ENCODE measurements at places on chromosomes 7 and 10. TPM values are rescaled to one million over a fixed set of nuclear protein-coding genes. Genes with fewer than 3 reads are reported as not detected.

- DNase-seq = peak; percentile 53
These were observed 13.6 kb upstream of the KCND2 start for GRCh38 chr7:120259386-120259785.

Gene STRIP2
- 2.2 TPM for total RNA-seq

GRCh38 chr10:72162978-72163377 is 52.8 kb upstream of the ANAPC16 start:
- peak; percentile 81 for DNase-seq

GRCh38 chr10:101892782-101893391 is 49.3 kb upstream of the KCNIP2 start:
- peak; percentile 43 for DNase-seq

- peak; percentile 98 for DNase-seq
These were observed 40.7 kb downstream of the MRPL32 start for GRCh38 chr7:42972699-42973500.

Gene DPYSL4
- 1.8 TPM for total RNA-seq

Gene C10orf67
- total RNA-seq = 0.25 TPM

Gene ZFAND4
- total RNA-seq = 8.1 TPM

- no peak for DNase-seq
These were observed 94.2 kb downstream of the MTPAP start for GRCh38 chr10:30254926-30255325.

GRCh38 chr10:78314651-78315050 is 281.0 kb downstream of the RPS24 start:
- DNase-seq = no peak

Gene EPHA1
- not detected for total RNA-seq

Gene SFTPA2
- not detected for total RNA-seq

- DNase-seq = no peak
These were observed 285.1 kb upstream of the PFKP start for GRCh38 chr10:2782265-2782664.

Gene ATRNL1
- not detected for total RNA-seq

- peak; percentile 11 for DNase-seq
These were observed 1.6 kb downstream of the NUP42 start for GRCh38 chr7:23183279-23184012.

DNA sequence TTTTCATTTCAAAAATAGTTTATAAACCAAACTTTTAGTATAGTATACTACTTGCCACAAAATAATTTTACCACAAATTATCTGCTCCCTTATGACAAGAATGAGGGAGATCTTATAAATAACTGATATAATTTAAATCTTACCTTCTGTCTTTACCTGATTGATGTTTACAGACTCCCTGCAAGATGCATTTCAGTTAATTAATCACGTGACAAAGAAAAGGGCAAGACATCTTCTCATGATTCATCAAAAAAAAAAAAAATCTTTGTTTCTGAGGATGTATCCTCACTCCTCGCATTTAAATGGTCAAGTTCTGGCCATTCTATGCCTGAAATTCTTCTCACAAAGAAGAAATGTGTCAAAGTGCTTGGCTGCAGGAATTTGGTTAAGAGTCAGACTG is 2.3 kb upstream of the TFEC start:
- no peak for DNase-seq

Gene WEE2
- not detected for total RNA-seq

- DNase-seq = no peak
These were observed 90.5 kb upstream of the TOMM7 start for GRCh38 chr7:22913158-22913557.

Gene DDC
- not detected for total RNA-seq

GRCh38 chr10:84269162-84269561 is 24.3 kb downstream of the RGR start:
- no peak for DNase-seq
